ENCODE measurements at places on chromosomes 13 and 19. TPM values are rescaled to one million over a fixed set of nuclear protein-coding genes. Genes with fewer than 3 reads are reported as not detected.
A peak's percentile ranks its signal among the peaks of the same experiment; 100 is the strongest.

The ZIM2 gene
- not detected for total RNA-seq

The SLC1A6 gene
- total RNA-seq = not detected

The MAP4K1 gene
- 0.30 TPM for total RNA-seq

The ACP4 gene
- not detected for total RNA-seq

The DIS3 gene
- 42.5 TPM for total RNA-seq

DNA sequence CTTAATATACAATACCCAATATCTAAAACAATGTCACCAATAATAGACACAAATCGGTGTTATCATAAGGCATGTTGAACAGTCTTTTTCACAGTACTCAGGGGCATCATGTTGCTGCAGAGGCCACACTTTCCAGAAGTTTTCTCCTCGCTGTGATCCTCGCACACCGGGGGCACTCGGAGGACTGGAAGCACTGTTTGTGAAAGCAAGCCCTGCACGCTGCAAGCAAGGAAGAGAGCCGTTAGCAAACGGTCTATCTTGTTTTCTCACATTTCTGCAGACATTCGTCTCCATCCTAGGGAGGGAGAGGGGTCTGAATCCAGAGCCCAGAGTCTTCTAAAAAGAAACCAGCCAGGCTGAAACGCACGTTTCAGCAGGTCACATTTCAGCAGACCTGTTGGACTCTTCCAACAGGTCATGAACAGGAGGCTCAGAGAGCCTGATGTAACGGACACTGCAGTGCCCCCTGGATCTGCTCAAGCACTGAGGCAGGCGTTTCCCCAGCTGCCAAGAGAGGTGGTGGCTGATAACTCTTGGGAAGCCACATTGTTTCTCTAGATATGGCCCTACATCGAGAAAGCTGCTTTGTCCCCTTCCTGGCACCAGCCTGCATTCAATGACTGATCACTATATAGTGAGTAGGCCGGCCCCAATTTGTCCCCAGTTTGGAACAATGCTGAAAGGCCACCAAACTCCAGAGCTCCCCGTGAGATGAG, 43.6 kb downstream of the RUBCNL start:
- DNase-seq = no peak

DNA sequence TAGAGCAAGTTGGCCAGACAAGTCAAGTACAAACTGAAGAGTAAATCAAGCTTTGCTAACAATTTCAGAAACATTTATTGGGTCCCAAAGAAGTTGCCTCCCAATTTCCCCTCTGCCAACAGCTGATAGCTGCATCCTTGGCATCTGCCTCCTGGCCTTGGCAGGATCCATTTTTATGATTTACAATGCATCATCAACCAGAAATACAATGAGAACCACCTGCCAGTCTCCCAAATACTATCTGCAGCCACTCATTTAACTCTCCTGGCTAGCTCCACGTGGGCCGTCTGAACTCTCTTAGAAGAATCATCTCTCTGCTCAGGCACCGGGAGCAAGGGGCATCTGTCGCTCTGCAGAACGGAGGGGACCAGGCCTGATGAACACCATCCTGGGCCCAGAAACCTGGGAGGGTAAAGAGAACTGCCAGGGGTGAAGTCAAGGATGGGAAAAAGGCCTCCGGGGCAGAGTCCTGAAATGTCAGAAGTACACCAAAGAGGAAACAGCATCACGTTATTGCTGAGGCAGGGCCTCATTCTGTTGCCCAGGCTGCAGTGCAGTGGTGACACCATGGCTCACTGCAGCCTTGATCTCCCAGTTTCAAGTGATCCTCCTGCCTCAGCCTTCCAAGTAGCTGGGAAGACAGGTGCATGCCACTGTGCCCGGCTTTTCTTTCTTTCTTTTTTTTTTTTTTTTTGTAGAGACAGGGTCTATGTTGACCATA, 2.6 kb downstream of the LONP1 start:
- no peak for DNase-seq

GRCh38 chr13:58985845-58986244, 1177.9 kb downstream of the DIAPH3 start:
- DNase-seq = no peak

DNA sequence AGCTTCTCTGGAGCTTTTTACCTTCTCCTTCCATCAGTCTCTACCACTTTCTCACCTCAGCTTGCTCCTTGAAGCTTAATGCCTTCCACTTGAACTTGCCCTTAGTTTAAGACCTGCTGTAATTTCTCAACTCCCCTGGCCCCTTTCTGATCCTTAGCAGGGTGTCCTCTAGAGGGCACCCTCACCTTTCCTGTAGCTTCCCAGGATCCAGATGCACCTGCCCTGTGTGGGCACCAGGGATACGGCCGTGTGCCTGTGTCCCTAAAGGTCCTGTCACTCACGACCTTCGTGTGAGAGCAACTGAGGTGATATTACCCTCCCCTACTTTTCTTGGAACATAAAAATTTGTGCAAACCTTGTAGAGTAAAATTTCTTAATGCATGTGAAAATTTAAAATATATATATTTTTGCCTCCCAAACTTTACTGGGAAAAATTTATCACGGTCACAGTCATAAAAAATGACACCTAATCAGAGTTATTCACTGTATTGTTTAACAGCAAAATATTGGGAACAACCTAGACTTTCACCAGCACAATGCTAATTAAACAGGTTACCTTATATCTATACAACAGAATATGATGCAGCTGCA, 46.4 kb downstream of the PSG3 start:
- peak; percentile 58 for DNase-seq

- no peak for DNase-seq
Measured at GRCh38 chr19:709196-709964, 645 bp downstream of the PALM start.

- DNase-seq = no peak
Measured at GRCh38 chr13:108020027-108020426, 195.3 kb downstream of the LIG4 start.

DNA sequence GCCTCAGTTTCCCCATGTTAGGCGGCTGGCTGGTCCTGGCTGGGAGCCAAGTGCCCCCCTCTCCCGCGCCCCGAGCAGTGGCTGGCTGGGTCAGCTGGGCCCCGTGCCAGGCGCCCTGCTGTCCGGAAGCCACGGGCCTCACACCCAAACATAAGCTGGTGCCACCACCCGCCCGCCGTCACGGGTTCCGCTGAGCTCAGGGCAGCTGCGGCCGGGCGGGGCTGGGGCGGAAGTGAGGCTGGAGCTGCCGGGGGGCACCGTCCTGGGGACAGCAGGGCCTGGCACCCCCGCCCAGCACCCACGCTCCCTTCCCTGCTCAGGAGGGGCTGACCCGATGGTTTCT, 19.3 kb downstream of the HCN2 start:
- no peak for DNase-seq

GRCh38 chr13:63737418-63737817, 2321.8 kb upstream of the PCDH20 start:
- no peak for DNase-seq

GRCh38 chr19:45884682-45885555, 1.0 kb downstream of the IRF2BP1 start:
- peak; percentile 48 for DNase-seq

Measured in MG63 (cell line).